Left ventricle myocardium inferior (tissue), 1 donor: ENCODE measurements at places on chromosomes 2 and 18. TPM values are rescaled to one million over a fixed set of nuclear protein-coding genes. Genes with fewer than 3 reads are reported as not detected.

KLF11 gene
- 20.8 TPM for total RNA-seq

KCNS3 gene
- 4.0 TPM for total RNA-seq

DNAJC5G gene
- total RNA-seq: 1.2 TPM

PARD3B gene
- 9.1 TPM for total RNA-seq

LYG2 gene
- not detected for total RNA-seq

TWIST2 gene
- 2.7 TPM for total RNA-seq

SULT1C2 gene
- total RNA-seq: 1.9 TPM

HNMT gene
- total RNA-seq: 11.7 TPM

STPG4 gene
- total RNA-seq: not detected

DNA sequence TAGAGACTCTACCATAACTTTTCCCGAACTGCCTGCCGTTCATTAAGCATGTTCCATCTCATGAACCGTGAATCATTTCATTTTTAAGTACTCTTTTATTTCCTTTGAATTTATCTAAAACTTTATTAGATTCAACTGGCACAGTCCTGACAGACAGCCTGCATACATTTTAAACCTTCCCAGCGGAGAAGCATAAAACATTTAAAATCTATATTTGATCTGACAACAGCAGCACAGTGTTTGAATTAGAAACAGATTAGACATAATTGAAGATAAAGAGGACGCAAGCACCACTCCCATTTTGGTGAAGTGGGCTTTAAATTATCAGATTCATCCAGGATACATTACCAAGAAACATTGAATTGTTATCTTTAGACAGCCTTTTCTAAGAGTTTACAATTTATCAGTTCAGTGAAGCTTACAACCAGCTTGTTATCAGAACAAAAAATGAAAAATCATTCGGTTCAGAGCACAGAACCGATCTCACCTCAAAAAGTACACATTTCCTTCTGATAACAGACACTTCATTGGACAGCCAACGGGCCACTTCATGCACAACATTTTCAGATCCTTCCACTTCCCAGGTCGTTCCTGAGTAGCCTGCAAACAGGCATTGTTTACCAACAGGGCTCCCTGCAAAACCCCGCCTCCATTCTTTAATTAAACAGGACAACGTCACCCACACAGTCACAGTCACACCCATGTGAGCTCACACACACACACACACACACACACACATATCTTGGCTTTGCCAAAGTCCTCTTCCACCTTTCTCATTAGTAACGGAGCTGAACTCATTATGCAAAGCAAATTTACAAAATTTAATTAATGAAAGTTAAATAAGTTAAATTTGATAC, 171.2 kb downstream of the SP3 start:
- H3K4me1 ChIP-seq: no peaks in the 10 kb centered on the region
- H3K4me3 ChIP-seq: no peak overlapping the region
- peaks cover 49% of the 10 kb centered on the region for H3K27me3 ChIP-seq
- H3K36me3 ChIP-seq: no peaks in the 10 kb centered on the region

GRCh38 chr2:43738257-43738656, 35.6 kb upstream of the DYNC2LI1 start:
- no peak overlapping the region for H3K27ac ChIP-seq
- H3K4me1 ChIP-seq: no peaks in the 10 kb centered on the region
- no peak for DNase-seq
- no peaks in the 10 kb centered on the region for H3K36me3 ChIP-seq
- H3K4me3 ChIP-seq: no peak overlapping the region

- no peak for DNase-seq
- H3K36me3 ChIP-seq: no peaks in the 10 kb centered on the region
- no peaks in the 10 kb centered on the region for H3K27me3 ChIP-seq
Measured at GRCh38 chr2:8312861-8313830, 368.7 kb upstream of the ID2 start.

DNA sequence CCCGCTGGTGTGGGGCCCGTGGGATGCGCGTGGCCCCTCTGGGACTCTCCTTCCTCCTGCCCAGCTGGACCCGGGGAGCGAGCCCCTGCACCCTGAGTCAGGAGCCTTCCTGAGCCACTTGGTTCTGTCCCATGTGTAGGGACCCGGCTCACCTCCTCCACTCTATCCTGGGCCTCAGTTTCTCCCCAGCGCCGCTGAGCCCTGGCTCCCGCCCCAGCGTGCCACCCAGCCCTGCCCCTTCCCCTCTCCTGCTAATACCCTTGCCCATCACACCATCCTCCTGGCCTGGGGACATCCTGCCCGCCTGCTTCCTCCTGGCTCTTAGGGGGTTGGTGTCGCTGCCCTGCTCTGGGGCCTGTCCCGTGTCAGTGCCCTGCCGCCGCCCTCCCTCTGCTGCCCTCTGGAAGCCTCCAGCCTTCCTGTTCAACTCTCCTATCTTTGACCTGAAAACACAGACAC, 24.8 kb downstream of the GPC1 start:
- no peak overlapping the region for H3K27ac ChIP-seq
- H3K27me3 ChIP-seq: peaks cover 35% of the 10 kb centered on the region
- DNase-seq: peak; percentile 6
- peaks cover 23% of the 10 kb centered on the region for H3K36me3 ChIP-seq

DNA sequence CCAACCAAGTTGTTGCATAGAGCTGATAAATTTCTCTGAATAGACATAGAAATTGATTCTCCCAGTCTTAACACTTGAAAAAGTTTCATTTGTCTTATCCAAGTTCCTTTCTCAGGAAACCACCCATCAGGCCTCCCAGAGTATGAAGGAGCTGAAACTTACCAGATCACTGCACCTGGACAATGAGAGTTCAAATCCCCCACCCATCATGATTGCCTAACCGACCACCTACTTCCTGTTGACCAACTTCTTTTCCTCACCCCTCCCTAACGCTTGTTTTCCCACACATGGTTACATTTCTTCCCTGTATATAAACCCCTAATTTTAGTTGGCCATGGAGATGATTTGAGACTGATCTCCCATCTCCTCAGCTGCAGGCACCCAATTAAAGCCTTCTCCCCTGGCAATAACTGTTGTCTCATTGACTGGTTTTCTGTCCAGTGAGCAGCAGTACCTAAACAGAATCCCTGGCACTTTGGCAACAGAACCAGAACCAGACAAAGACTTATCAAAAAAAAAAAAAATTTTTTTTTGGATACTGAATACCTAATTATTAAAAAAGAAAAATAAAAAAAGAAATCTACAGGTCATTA, 103.0 kb downstream of the SPIRE1 start:
- peaks cover 21% of the 10 kb centered on the region for H3K4me1 ChIP-seq
- no peaks in the 10 kb centered on the region for H3K27me3 ChIP-seq
- no peak overlapping the region for H3K4me3 ChIP-seq
- DNase-seq: no peak
- H3K27ac ChIP-seq: no peak overlapping the region

DNA sequence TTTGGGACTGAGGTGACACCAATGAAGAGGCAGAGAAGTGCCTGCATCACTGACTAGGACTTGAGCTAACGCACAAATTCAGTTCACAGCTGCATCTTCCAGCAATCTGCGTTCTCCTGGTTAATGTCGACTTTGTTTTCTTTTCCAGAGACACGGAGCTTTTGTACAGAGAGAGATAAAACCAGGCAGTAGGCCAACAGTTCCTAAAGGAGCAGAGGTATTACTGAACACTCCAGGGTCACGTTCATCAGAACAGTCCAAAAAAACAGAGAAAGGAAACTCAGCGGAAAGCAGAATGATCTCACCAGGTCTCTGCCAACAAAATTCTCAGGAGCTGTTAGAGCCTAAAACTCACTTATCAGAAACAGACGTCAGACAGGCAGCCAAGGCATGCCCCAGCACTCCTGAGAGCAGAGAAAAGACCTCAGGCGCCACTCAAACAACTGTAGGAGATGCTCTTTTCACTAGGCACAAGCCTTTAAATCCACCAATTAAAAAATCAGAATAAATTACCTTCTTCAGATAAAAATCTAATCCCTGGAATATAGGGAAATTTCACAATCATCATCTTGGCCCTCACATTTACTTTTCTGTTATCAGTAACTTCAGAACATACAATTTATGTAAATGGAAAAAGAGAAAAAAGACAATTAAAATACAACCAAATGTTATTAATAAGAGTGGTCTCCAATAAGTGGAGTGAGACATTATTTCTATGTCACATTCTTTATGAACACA, 95.9 kb upstream of the SPTBN1 start:
- peaks cover 41% of the 10 kb centered on the region for H3K4me1 ChIP-seq
- no peaks in the 10 kb centered on the region for H3K36me3 ChIP-seq
- DNase-seq: peak; percentile 44
- H3K27me3 ChIP-seq: no peaks in the 10 kb centered on the region
- peak overlapping the region; percentile 43 for H3K4me3 ChIP-seq
- peak overlapping the region; percentile 87 for H3K27ac ChIP-seq

- peak overlapping the region; percentile 43 for H3K27ac ChIP-seq
- no peak overlapping the region for H3K4me3 ChIP-seq
- H3K36me3 ChIP-seq: no peaks in the 10 kb centered on the region
Measured at GRCh38 chr18:48887294-48887904, 63.4 kb downstream of the SMAD7 start.

DNA sequence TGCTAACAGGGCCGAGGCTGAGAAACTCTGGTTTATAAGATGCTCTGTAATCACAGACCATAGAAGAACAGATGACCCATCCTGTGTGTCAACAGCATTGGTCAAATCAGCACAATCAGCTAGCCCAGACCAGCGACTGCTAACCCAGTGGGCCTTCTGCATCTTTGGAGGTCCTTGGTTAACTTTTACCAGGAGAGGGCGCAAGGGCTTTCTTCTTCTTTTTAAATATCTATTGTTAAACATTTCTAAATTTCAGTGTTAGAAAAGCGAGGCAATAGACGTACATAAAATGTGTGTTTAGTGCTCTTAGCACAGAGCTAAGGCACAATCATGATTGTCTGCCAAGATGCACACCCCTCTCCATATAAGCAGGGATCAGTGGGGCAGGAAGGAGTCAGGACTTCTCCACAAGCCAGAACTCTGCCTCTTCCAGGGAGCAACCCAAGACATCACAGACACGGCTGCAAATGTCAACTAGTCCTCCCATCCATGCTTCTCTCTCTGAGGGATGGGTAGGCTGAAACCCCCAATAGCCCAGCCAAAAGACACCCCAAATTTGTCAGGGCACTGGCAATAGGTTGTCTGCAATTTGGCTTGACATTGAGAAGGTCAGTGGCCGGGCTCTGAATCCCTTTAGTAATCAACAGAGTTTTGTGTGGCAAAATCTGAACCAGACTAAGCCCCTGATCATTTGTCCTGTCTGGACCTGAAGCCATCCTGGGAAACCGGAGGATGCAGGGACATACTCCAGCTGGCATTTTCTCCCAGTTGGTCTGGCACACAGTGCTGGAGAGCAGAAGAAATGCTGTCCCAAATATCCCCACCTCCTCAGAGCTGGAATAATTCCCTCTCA, 188.2 kb downstream of the BCL2 start:
- H3K27ac ChIP-seq: peak overlapping the region; percentile 32
- DNase-seq: no peak
- H3K4me1 ChIP-seq: peaks cover 12% of the 10 kb centered on the region
- no peaks in the 10 kb centered on the region for H3K36me3 ChIP-seq
- H3K4me3 ChIP-seq: no peak overlapping the region

- peaks cover 91% of the 10 kb centered on the region for H3K4me1 ChIP-seq
- H3K4me3 ChIP-seq: no peak overlapping the region
- no peak overlapping the region for H3K27ac ChIP-seq
- H3K27me3 ChIP-seq: no peaks in the 10 kb centered on the region
Measured at GRCh38 chr18:79943608-79944125, 7.8 kb downstream of the SLC66A2 start.

DNA sequence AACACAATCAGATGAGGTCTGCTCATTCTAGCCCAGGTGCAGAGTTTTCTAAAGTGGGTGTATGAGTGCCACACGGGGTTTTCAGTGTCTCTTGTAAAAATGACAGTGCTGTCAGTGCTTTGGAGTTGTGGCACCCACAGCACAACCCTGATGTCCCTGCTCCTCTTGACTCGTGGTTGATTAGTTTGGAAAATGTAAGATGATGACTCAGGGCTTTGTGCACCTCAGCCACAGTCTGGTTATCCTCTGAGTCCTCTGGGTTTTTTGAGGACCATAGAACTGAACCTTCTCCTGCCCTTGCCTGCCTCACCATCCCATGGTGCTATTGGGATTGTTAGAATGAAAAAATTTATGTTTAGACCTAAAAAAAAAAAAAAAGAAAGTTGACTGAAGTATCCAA, 105.6 kb downstream of the MYO1B start:
- no peak for DNase-seq
- peaks cover 8% of the 10 kb centered on the region for H3K36me3 ChIP-seq

DNA sequence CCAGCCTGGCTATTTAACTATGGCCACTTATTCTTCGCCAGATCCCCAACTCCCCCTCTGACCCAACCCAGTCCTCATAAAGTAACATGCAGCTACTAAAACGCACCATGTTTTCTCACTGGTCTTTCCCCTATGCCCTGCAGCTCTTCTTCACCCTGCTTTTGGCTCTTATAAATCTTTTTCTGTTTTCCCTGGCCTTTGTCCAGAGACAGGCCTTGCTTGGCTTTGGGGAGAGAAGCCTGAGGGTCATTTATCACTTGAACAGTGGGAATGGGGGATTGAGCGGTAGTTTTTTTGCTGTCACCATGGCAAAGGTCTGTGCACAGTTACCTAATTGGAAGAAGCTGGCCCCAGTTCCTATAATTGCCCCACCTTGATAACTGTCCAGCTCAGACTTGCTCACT, 202.9 kb upstream of the NT5C1B start:
- no peaks in the 10 kb centered on the region for H3K36me3 ChIP-seq
- H3K4me1 ChIP-seq: peaks cover 16% of the 10 kb centered on the region
- H3K4me3 ChIP-seq: no peak overlapping the region
- H3K27me3 ChIP-seq: no peaks in the 10 kb centered on the region
- no peak for DNase-seq

- no peak for DNase-seq
- H3K36me3 ChIP-seq: no peaks in the 10 kb centered on the region
- H3K4me1 ChIP-seq: no peaks in the 10 kb centered on the region
- peaks cover 13% of the 10 kb centered on the region for H3K27me3 ChIP-seq
- H3K27ac ChIP-seq: no peak overlapping the region
- H3K4me3 ChIP-seq: no peak overlapping the region
Measured at GRCh38 chr2:191311-192190, 72.3 kb downstream of the SH3YL1 start.

- H3K4me1 ChIP-seq: no peaks in the 10 kb centered on the region
- no peaks in the 10 kb centered on the region for H3K27me3 ChIP-seq
- no peaks in the 10 kb centered on the region for H3K36me3 ChIP-seq
- no peak overlapping the region for H3K27ac ChIP-seq
Measured at GRCh38 chr2:224970311-224970710, 72.0 kb downstream of the DOCK10 start.

GRCh38 chr2:134124047-134124753, 129.7 kb upstream of the MGAT5 start:
- H3K4me3 ChIP-seq: no peak overlapping the region
- DNase-seq: no peak
- H3K27me3 ChIP-seq: no peaks in the 10 kb centered on the region
- H3K27ac ChIP-seq: peak overlapping the region; percentile 34
- H3K36me3 ChIP-seq: no peaks in the 10 kb centered on the region
- peaks cover 96% of the 10 kb centered on the region for H3K4me1 ChIP-seq
